ENCODE measurements at places on chromosomes 2 and 18.

DNA sequence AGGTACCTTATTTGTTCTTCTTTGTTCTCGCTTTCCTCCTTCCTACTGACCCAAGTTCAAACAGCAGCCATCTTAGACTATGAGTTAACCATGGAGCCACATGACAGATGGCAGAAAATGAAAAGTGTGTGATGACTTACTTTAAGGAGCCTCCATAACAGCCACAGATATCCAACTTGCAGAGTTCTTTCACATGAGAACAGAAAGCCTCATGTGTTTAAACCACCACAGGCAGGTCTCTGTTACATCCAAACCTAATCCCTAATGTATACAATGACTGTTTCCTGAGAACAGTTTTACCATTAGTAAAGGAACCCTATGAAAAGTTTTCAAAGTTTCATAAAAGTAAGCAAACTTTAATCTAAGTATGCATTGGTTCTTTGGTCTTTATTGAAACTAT lies 20.3 kb downstream of the B4GALT6 start:
- DNase-seq, result no peak

DNA sequence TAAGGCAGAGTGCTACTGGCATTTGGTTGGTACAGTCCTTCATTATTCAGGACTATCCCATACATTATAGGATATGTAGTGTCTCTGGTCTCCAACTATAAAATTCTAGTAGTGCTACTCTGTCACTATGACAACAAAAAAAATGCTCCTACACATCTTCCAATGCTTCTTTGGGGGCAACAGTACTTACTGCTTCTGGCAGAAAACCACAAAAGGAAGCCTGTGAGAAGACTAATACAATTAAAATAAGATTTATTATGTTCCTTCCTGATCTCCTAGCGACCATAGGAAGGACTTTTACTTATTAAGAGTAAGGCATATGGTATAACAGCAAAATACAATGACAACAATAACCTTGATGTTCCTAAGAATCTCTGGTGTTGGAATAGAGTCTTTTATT lies 48.4 kb upstream of the CPO start:
- no peak for DNase-seq

- DNase-seq, result no peak
Observed at GRCh38 chr2:17918789-17919188, 40.3 kb downstream of the KCNS3 start.

DNA sequence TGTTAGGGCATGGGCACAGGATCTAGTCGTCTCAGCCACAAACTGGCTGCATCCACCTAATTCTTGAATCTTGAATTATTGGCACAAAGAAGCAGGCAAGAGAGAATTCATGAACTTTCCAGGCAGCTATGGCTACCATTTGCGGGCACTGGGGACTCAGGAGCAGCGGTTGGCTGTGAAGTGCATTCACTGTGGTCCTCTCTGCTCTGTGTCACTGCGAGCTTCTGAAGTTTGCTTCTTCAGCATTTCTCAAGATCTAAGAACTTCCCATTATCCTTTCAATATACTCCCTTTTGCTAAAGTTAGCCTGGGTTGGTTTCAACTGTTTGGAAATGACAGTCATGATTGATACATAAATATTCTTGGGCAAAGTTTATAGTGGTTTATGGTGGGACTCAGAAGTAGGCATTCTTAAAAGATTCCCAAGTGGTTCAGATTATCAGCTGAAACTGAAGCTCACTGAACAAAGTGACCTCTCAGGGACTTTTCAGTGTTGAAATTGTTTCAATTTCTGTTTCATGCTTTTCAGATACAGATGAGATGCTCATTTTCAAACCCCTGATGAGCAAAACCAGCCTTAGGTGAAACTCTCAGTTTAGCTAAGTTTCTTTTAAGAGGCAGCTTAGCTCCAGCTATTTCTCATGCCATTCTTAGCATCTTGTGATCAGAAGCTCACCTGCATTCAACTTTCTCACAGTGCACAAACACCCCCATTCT lies 1258.3 kb upstream of the GYPC start:
- DNase-seq, result no peak

DNA sequence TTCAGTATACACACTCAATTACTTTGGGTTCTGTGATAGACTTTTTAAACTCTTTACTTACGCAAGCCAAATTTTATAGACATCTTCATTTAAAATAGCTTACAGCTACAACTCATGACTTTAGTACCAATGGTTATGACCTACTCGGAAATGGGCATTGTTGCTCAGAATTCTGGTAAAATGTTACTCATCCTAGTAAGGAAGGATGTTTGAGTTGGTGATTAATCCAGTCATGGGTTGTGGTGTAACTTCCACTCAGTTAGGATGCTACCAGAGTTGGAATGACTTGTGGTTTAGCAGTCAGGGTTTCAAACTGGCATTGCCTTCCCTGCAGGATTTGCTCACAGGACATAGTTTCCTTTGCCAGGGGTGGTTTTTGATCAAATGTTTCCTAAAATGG lies 7.4 kb upstream of the NPC1 start:
- peak; percentile 39 for DNase-seq

GRCh38 chr2:73333564-73333963 lies 40.2 kb upstream of the EGR4 start:
- DNase-seq, result no peak

- DNase-seq, result no peak
Observed at GRCh38 chr2:21552981-21553380, 429.2 kb downstream of the TDRD15 start.

DNA sequence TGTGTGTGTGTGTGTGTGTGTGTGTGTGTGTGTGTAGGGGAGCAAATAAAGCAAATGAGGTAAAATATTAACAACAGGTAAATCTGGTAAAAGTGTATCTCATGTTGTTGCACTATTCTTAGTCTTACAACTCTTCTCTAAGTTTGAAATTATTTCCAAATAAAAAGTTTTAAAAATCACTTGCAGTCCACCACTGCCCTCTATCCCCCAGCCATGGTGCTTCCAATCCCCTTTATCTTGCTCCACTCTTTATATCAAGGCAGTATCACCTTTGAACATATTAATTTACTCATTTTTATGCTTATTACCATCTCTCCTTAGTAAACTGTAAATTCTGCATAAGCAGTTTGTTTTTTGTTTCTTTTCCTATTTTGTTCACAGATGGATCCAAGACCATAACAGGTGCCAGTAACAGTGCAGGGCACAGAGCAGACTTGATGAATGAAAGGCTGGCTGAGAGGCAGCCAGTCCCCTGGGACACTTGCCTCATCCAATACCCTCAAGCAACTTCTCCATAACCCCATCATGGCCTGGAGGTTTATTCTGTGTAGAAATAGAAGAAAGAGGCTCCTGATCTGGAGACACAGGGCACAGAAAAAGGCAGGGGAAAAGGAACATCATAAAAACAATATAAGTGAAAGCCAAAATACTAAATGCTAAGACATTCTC lies 67.6 kb downstream of the LDAH start:
- DNase-seq, result no peak

DNA sequence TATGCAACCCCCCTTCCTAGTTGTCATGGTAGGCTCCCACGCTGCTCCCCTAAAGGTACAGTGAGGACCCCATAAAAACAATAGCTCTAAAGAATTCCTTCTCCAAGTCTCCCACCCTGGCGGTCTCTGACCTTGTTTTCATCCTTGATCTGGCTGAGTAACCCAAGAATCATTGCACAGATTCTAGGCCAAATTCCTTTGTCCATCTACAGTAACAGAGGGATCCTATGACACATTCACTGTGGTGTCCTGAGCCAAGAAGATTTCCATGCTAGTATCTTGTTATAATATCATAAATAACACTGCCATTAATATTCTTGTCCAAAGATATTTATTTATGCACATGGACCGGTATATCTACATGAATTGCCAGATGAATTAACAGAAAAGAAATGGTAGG lies 240.2 kb downstream of the CYP26B1 start:
- no peak for DNase-seq

DNA sequence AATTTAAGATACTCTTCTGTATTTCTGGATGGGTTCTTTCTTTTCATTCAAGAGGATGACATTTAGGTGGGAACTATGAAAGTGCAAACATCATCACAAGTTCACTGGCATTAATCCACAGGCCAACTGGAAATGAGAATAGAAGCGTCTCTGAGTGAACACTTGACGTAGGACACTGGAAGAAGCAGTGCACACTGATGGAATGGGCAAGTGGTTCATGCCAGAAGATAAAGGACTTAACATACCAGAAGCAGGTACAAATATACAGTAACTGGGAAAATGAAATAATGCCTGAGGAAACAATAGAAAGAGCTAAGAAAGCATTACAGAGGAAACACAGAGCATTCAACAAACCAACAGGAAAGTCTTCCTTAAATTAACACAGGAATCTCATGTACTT lies 120.9 kb upstream of the CCDC195 start:
- no peak for DNase-seq

- DNase-seq, result no peak
Observed at GRCh38 chr18:6132751-6133368, 237.5 kb upstream of the TMEM200C start.

DNA sequence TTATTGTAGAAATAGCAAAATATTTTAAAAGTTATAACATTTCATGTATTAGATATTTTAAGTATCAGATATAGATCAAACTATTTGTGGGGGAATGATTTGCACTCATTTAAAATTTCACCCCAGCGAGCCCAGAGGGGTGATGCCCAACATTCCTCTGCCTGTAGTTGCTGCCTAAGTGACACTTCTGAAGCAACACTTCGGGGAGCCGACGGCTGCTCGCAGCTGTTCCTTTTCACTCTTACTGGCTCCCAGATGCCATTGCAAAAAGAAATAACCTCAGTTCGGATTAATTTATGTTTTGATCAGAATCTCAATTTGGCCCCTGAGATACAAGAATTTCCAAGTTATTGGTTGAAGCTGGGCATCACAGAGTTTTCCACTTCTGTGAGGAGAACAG lies 603.8 kb downstream of the PLCL1 start:
- DNase-seq, result no peak

DNA sequence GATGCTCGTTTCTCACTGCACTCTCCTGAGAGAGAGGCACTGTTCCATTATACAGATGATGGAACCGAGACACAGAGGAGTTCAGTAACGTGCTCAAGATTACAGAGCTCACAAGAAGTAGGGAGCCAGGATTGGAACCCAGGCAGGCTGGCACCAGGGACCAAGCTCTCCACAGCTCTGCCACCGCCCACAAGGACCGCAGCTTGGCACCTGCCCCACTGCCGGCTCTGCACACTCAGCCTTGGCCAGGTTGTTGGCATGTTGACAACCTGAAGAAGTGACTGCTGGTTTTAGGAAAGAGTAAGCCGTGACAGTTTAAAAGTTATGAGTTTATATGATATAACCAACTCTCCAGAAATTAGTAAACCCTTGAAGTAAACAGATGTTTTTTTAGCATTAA lies 48.0 kb upstream of the ITM2C start:
- no peak for DNase-seq

- no peak for DNase-seq
Observed at GRCh38 chr2:12044857-12045256, 298.4 kb downstream of the LPIN1 start.

DNA sequence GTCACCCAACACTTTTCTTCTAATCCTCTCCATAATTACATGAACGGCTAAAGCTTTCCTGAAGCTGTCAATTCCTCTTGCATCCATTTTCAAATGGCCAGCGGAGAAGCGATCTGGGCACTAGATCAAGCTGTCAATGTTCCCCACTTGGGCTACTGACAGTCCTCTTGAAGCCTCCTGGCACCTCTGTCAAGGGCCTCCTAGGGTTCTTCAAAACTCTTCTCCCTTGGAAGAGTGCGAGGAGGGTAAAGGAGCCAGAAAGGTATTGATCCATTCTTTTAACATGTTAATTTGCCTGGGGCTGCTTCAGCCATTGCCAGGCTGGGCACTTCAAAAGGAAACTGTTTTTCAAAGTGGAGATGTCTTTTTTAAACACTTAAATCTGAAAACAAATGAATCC lies 19.8 kb downstream of the EPHA4 start:
- DNase-seq, result no peak

DNA sequence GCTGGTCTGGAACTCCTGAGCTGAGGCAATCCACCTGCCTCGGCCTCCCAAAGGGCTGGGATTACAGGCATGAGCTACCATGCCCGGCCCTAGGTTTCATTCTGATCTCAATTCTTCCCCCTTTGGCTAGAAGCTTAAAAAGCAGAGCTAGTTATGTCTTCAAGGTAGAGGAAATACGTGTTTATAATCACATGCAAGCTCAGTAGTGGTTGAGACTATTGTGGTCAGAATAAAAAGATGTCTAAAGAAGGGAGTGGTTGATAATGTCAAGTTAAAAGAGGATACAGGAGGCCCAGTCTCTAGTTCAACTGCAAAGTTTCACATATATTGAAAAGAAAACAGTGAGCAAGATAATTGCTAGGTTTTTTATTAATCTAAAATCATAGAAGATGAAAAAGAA lies 807.8 kb upstream of the ACVR2A start:
- no peak for DNase-seq

DNA sequence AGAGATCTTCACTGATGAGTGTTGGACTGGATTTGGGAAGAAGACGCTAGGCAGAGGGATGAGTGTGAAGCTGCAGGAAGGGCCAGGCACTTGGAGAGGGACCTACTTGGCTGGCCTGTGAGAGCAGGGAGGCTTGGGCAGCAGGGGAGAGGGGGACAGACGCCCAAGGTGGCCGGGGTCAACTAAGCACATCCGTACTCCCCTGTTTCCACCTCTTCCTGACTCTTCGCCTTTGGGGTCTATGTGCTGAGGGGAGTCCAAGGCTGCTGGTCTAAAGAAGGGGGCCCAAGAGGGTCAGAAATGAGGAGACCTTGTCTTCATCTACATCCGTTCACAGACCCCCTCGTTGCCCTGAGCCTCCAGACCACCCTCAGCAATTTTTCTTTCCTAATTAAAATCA lies 16.7 kb downstream of the DPYSL5 start:
- no peak for DNase-seq

DNA sequence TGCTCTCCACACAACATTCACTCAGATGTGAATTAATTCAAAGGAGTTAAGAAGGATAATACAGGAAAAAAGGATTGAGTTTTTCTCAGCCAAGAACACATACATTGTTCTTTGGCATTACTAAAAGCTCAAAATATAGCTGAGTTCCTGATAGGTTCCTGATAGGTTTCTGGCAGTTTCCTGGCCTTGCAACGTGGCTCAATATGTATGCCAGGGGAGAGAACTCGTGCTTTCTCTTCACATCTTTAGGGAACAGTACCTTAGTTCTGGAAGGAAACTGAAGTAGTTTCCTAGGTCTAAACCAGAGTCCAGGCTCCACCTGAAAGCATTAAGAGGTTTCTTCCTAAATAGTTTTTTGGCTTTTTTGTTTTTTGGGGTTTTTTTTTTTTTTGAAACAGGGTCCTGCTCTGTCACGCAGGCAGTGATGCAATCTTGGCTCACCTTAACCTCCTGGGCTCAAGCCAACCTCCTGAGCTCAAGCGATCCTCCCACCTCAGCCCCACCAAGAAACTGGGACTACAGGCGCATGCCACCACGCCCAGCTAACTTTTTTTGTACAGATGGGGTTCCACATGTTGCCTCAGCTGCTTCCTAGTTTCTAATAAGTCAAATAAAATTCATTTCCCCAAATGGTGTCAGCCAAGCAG lies 42.8 kb downstream of the ESCO1 start:
- DNase-seq, result no peak

- no peak for DNase-seq
Observed at GRCh38 chr2:1676091-1676912, 68.0 kb downstream of the PXDN start.
